ENCODE measurements at places on chromosomes 11 and 22.
A peak's percentile ranks its signal among the peaks of the same experiment; 100 is the strongest.

- no peak for DNase-seq
Observed at GRCh38 chr11:8712506-8712905, 29.9 kb downstream of the RPL27A start.

- no peak for DNase-seq
Observed at GRCh38 chr11:44755556-44756523, 29.1 kb downstream of the TSPAN18 start.

DNA sequence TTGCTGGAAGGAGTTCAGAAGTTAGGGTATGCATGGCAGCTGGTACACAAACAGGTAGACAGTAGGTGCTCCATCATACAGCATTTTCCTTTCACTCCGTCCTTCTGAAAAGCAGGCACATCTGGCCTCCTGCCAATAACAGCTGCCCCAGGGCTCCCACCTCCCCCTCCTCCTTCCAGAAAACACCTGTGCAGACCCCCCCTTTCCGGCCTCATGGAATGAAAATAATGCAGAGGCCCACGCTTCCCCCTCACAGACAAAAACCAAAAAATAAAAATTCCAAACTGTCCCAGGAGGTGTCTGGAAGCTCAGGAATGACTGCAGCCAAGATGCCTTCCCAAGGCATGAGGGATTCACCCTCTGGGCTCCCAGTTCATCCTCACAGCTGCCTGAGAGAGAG lies 185.5 kb downstream of the MN1 start:
- no peak for DNase-seq

GRCh38 chr22:49320714-49321476 lies 506.8 kb downstream of the BRD1 start:
- no peak for DNase-seq

DNA sequence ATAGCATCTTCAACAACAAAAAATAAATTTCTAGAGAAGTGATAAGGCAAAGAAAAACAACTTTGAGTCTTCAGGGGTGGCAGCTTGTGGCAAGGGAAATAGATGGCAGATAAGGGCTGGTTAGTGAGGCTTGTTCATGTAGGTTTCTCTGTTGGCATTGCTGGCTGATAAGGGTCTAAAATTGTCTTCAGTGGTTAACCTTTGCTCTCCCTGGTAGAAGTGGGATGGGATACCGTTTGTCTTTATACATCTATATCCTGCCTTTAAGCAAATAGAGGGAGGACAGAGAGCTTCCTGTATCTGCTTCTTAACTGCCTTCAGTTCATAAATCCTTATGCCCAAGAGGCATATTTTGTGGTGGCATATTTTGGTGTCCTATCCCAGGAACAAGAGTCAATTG lies 57.1 kb downstream of the TRAF6 start:
- DNase-seq: no peak

DNA sequence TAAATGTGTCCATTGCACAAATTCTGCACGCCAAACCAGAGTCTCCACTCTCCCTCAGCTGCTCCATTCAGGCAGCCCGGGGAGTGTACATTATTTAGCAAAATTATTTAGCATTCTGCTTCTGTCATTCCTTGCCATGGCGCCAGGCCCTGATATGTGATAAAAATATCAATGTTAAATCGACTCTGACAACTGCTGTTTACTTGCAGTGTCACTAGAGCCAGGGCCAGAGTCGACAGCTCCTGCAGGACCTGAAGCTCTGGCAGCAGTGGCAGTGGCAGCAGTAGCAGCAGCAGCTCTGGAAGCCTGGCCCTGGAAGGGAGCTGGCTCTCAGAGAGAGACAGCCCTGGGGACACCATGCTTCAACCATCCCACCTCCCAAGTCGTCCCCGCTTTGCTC lies 224.5 kb downstream of the BUD13 start:
- DNase-seq: no peak

- DNase-seq: peak; percentile 78
Observed at GRCh38 chr11:12175694-12176241, 65.4 kb downstream of the MICAL2 start.

GRCh38 chr22:24982301-24983056 lies 30.0 kb downstream of the KIAA1671 start:
- DNase-seq: no peak

- DNase-seq: no peak
Observed at GRCh38 chr11:71075116-71075720, 177.2 kb downstream of the SHANK2 start.

- no peak for DNase-seq
Observed at GRCh38 chr11:31240340-31240904, 129.1 kb downstream of the DCDC1 start.

DNA sequence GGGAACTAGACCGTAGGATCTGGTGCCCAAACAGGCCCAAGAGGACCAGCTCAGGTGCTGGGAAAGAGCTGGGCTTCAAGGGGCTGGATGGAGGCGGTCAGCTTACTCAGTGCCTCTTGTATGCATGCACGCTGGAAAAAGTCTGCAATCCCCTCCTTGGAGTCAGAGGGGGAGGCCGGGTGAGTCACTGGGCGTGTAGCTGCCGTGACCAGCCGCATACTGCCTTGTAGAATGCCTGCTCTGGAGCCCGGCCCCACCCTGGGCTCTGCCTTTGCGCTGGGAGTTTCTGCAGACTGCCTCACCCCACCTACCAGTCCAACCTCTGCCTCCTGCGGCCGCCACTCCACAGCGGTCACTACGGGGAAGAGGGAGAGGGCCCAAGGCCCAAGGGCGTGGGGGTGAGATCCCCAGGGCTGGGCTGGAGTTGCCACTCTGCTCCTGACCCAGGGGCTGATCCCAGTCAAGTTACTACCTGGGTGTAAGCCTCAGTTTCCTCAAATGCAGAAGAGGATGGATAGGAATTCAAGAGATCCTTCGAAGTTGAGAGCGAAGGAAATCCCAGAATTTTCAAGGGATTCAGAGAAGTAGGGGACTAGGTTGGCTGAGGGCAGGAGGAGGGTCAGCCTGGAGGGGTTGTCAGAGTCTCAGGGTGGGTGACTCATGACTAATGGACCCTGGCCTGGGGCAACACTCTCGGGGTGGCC lies 4.2 kb downstream of the MRGPRF start:
- peak; percentile 59 for DNase-seq

- DNase-seq: no peak
Observed at GRCh38 chr11:27558401-27558800, 51.8 kb upstream of the LIN7C start.

DNA sequence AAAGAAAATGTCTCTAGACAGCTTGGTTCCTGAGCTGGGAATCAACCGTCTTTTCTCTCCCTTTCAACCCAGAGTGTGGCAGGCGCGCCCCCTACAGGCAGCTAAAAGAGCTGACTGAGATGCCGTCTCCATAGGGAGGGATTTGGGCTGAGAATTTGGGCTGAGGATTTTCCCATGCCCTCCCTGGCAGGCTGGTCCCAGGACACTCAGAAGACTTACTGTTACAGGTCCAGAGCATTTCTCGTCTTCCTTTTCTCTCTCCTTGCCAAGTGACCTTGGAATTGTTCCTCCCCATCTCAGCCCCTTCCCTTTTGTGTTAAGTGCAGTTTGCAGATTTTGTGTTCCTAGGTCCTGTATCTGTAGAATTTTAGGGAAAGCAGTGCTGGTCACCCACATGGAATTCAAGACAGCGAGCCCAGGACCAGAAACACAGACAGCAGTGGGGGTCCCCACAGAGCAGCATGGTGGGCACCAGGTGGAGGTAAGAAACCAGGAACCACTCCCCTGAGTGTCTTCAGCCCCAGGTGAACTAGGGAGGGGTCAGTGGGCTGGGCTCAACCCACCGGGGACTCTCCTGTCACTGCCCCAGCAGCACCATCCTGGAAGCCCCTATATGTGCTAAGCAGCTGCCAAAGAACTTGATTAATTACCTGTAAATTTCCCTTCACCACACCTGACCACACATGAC lies 9.9 kb upstream of the IGLL5 start:
- DNase-seq: no peak

DNA sequence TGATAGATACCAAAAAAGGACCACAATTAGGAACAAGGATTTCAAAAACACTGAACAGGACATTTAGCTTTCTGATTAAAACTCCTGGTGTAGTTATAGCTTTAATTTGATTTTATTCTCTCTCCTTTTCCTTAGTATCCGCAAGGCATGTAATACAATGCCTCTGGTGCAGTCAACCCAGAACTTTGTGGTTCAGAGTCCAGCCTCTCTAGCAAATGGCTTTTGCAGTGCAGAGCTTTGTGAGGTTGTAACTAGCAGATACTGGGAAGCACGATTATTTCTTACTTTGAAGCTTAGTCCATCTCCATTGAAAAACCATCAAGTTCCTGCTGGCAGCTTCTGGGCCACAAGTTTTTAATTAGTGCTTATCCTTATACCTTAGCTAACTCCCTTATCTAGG lies 79.8 kb downstream of the GRIA4 start:
- peak; percentile 3 for DNase-seq

DNA sequence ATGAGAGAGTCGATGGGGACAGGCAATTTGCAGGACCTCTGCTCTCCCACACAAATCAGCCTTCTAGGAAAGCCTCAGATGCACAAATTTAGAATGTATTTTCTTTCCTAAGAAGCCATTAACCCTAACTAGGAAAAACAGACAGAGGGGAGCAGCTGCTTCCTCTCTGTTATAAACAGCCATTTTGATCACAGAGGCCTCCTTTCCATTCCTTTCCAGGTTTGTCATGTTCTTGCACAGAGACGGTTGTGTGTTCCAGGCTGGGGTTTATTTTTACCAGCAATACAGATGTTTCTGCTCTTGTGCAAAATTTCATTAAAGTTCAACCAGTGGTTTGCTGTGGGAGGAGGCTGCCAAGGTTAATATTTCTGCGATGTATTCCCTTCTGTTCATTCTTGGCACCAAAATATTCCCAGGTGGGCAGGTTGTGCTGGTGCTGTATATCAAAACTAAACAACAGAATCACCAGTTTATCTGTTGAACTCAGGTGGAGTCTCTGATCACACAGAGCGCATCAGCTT lies 90.2 kb downstream of the NAV2 start:
- DNase-seq: no peak

- DNase-seq: no peak
Observed at GRCh38 chr11:118086913-118087768, at the start of gene SMIM35. Gene SMIM35, minus strand, starts transcription at chr11:118086963. Its CDS starts 206 bp downstream, at chr11:118086757.

DNA sequence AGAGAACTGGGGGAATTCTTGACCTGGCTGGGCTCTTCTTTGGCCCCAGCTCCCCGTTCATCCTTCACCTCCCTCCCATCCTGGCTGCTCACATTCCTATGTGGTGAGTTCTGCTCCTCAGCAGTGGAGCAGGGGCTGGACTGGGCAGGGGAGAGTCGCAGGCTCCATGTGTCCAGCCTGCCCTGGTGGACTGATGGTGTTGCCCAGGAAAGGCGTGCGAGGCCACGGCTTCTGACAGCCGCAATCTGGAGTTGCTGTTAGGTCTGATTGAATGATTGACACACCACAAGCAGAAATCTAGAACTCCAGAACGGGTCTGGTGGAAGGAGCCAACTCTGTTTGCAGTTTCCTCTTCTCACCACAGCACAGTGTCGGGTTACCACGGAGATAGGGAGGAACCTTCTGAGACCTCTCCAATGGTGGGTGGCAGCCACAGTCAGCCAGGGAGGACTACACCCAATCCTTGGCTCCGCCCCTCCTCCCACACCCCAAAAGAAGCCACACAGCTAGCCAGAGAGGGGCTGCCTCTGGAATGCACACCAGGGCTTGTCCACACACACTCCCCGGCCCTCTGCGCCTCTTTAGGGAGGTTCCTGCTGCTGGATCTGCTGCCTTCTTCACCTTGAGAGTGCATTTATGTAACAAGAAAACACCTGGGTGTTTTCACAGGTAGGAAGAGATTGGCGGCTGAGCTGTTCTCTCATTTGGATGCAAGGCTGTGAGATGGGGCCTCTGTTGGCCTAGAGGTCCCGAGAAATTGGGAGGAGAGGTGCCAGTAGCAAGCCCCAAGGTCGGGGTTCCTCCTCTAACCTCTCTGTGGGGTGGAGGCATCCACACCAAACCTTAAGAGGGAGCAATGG lies 56.4 kb upstream of the CD44 start:
- peak; percentile 43 for DNase-seq

GRCh38 chr22:25750569-25751173 lies 8.7 kb downstream of the MYO18B start:
- DNase-seq: no peak

DNA sequence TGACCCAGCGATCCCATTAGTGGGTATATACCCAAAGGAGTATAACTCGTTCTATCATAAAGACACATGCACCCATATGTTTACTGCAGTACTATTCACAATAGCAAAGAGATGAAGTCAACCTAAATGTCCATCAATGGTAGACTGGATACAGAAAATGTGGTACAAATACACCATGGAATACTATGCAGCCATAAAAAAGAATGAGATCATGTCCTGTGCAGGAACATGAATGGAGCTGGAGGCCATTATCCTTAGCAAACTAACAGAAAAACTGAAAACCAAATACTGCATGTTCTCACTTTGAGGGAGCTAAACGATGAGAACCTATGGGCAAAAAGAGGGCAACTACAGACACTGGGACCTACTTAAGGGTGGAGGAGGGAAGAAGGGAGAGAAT lies 146.8 kb downstream of the SBF2 start:
- DNase-seq: no peak

GRCh38 chr22:17684245-17684644 lies 45.7 kb downstream of the BCL2L13 start:
- DNase-seq: no peak

DNA sequence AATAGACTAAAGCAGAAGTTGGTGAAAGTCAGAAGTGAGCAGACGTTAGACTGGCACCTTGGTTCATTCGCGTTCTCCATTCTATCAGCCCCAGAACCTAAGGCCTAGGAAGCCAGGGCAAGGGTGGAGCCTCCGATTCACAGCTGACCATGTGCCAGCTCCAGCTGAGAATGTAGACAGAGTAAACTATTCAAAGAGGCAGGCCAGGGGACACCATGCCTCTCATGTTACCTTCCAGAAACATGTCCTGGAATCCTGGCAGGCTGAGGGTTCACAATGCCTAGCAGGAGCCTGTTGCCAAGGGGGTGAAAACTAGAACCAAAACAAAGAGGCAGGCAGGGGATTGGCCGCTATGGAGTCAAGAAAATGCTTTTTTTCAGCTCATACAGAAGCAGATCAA lies 224.4 kb upstream of the POU2AF2 start:
- DNase-seq: no peak

- DNase-seq: peak; percentile 22
Observed at GRCh38 chr11:77547863-77548551, 41.7 kb upstream of the AQP11 start.

DNA sequence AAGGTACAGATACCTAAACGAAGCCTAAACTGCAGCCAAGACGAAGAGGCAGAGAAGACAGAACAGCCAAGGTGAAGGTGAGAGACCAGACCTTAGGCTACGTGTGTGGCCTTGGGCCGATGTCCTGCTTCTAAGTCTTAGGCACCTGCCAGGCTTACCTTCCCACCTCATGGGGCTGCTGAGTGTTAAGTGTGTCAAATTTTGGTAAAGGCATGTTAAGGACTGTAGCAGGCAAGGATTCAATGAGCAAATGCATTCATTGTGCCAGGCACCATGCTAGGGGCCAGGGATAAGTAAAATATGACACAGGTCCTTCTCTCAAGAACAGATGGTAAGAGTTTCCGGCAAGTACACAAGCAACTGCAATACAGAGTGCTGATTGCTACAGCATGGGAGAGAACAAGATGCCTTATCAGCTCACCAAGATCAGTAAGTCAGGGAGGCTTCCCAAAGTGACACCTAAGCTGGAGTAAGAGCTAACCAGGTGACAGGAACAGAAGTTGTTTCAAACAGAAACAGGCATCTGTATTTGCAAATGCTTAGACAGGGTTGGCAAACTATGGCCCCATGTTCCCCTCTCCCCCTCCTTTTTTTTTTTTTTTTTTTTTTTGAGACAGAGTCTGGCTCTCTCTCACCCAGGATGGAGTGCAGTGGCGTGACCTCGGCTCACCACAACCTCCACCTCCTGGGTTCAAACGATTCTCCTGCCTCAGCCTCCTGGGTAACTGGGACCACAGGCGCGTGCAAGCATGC lies 46.7 kb downstream of the CLTCL1 start:
- no peak for DNase-seq

GRCh38 chr11:122578171-122578825 lies 77.2 kb upstream of the UBASH3B start:
- no peak for DNase-seq

- DNase-seq: no peak
Observed at GRCh38 chr11:119262668-119263351, 54.1 kb downstream of the MCAM start.

Data from epithelial cell of proximal tubule (primary cell).